Non-pigmented ciliary epithelial cell (primary cell): ENCODE measurements at places on chromosomes 11 and 22.
A peak's percentile ranks its signal among the peaks of the same experiment; 100 is the strongest.

GRCh38 chr11:7281809-7282208, 30.1 kb downstream of the SYT9 start:
- no peak for DNase-seq

DNA sequence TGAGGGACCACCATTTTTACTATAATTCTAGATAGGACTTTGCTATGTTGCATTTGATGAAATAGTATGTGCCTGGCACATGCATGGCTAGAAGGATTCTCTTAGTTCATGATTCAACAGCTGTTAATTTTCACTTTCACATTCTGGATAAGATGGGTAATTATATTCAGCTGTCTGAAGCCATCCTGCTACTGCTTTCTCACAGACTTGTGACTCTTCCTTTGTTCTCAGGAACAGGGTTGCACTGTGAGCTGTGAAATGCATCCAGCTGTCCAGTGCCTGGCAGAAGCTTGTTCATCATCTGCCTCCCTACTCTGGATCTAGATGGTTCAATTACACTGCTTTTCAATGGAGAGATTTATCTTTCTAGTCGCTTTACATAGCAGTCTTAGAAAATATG, 610.1 kb upstream of the ANO5 start:
- DNase-seq, result no peak

GRCh38 chr22:33562501-33562900, 357.8 kb downstream of the LARGE1 start:
- no peak for DNase-seq

DNA sequence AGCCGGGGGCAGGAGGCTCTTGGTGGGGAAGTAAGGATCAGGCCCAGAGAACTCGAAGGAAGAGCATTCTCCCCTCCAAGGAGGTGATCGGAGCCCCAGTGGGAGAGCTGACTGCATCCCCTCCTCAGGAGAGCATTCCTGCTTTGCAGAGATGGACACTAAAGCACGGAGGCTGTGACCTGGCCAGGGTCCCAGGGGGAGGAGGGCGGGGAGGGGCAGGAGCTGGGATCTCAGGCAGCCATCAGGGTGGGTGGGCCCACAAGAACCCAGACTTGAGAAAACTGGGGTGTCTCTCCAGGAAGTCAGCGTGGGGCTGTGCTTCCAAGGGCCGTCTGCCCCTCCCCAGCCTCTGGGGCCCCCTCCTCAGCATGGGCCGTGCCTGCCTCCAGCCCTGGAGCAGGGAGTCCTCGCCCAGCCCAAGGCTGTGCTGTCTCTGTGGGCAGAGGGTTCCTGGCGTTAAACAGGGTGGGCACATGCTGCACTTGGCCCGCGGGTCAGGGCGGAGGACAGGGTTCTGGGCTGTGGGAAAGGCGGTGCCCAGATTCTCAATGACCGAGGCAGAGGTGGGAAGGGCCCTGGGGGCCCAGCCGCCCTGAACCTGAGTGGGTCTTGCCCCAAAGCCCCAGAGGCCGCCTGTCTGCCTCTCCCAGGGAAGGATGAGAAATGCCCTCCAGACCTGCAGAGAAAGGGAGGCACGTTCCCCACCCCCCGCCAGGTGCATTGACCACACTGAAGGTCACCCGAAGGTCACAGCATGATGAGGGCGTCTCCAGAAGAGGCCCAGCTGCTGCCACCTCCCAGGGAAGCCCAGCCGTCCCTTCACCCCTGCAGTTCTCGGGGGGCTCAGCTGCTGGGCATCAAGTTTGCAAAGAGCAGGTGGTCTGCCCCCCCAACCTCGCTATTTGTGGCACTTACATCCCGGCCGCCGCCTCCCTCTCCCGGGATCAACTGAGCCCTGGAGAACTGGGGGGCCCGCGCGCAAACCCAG, 643 bp downstream of the CEND1 start:
- DNase-seq, result no peak

GRCh38 chr11:38305682-38306081, 1707.6 kb upstream of the RAG2 start:
- no peak for DNase-seq

- no peak for DNase-seq
Measured at GRCh38 chr11:112884012-112884767, 77.0 kb upstream of the NCAM1 start.

DNA sequence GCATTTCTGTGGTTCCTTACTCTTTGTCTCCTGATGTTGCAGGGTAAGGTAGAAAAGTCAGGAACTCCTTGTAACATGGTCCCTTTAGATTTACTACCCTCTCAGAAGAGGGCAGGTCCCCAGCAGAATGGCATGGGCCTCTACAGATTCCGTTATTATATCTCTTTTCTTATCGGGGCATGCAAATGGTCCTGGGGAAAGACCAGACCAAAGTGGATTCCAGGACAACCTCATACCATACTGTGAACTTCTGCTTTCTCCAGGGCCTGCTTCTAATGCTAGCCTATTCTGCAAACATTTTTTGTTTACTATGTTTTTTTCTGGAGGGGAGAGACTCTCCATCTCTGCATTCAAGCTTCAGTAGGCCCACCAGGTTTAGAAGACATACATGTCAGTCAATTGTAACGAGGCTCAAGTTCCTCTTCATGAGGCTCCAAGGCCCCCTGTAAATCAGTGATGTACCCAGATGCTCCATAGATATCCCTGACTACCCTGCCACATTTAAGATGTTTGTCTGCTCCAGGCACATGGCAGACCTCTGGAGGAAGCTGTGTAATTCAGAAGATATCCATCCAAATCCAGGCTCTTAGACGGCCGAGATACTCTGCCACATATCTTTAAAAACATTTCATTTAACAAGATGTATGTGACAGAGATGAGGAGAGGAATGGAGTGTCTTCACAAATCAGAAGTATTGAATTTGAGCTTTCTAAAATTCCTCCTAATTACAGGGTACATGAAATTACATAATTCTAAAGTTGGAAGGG, 8.5 kb upstream of the ME3 start:
- no peak for DNase-seq

DNA sequence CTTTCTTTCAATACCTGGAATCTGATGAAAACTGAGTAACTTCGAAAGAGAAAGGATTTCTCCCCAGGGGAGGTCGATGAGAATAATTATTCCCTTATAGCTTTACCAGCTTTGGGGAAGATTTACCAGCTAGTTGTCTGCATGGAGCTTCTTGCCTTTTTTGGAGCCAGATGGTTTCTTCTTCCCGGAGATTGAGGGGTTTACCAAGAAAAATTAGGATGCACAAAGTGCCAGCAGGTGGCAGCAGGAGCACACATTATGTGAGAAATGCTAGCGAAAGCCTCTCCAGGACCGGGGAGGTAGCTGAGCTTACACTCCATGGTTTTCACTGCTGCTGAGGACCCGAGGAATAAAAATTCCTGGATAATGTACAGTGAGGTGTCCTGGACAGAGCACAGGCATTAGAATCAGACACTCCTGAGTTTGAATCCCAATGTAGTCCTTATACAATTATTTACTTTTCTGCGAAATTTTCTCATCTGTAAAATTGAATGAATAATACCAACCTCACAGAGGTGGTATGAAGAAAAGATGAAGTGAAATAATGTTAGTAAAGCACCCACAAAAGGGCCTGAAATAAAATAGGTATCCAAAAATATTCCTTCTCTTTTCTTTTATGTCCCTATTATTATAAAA, 46.0 kb upstream of the PARVA start:
- DNase-seq, result peak; percentile 61

GRCh38 chr22:48702573-48703264, 1125.0 kb downstream of the BRD1 start:
- DNase-seq, result no peak

- DNase-seq, result no peak
Measured at GRCh38 chr22:28488825-28489224, 190.8 kb downstream of the TTC28 start.

DNA sequence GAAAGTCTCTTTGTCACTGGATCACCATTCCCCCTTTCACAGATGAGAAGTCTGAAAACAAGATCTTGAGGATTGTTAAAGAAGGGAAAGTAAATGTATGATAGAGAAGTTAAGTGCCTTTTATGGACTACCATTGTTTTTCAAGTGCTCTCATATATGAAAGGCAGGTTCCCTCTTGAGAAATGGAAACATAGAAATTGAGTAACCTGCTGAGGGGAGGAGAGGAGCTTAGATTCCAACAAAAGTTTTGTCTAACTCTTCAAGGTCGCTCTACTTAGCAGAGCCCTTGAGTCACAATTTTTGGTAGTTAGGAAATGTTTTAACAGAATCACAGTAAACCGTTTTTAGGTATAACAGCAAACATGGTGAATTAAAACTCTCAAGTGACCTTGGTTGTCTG, 80.1 kb downstream of the SVIP start:
- DNase-seq, result no peak

- DNase-seq, result no peak
Measured at GRCh38 chr11:67195971-67196456, 70.3 kb upstream of the GRK2 start.

DNA sequence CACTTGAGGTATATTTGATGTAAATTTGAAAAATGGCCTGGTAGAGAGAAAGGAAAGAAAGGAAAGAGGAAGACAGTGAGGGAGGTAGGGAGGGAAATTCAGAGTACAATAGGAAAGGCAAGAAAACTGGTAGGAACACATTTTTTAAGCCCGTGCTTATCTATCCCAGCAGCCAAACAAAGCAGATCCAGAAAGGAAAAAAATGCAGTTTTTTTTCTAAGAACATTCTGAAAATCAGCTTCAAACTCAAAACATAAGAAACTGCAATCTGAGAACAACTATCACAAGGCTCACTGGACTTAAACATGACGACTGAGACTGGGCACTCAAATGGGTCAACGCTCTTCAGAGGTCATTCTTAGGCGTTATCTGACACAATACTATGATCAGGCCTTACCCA, 408.3 kb upstream of the DDI1 start:
- DNase-seq, result no peak

DNA sequence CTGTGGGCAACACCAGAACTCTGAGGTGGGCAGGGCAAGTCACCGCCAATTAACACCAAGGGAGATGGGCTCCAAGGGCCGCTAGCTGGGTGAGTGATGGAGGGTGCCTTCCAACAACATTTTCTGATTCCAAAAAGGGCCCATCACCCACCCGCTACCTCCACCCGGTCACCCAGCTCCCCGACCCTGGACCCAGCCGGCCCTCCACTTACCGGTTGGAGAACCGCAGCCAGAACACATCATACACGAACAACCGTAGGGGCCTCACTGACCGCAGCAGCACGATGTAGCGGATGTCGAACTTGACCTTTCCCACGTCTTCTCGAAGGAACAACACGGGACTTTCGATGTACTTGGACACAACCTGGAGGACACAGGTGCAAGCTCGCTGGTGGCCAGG, 14.7 kb downstream of the TTLL12 start:
- no peak for DNase-seq

DNA sequence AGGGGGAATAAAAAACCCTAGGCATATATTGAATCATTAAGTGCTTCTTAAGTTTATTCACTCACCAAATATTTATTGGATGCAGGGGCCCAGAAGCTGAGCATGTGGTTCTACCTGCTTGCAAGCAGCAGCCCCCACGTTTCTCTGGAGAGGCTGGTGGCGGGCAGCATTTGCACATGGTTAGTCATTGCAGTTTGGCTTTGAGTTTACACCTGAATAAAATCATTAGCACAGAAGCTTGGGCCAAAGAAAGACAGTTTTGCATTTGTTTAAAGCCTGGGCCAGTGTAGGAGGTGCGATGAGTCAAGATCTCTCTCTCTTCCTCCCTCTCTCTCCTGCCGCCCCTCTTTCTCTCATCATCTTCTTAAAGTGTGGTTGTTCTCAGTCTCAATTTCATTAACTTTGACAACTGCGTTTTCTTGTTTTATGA, 72.6 kb downstream of the C22orf31 start:
- DNase-seq, result no peak

DNA sequence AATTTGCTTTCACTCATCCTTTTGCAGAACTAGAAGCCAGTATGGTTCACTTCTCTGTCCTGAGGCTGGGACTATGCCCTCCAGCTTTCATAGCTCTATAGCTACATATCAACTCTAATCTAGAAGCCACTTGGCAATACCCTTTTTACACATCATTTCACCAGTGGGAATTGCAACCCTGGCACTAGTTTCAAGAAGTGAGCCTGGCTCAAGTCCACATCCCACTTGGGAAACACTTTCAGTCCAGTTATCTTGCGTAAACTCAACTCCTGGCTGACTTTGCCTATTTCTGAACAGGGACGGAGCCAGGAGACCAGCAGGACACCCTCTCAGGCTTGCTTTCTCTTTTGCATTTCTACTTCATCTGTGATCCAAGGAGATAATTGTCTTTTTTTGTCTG, 19.9 kb upstream of the FAT3 start:
- DNase-seq, result no peak

GRCh38 chr11:30310623-30311022, 12.3 kb upstream of the ARL14EP start:
- DNase-seq, result no peak

GRCh38 chr22:36199001-36199551, 2.5 kb downstream of the APOL4 start:
- no peak for DNase-seq

DNA sequence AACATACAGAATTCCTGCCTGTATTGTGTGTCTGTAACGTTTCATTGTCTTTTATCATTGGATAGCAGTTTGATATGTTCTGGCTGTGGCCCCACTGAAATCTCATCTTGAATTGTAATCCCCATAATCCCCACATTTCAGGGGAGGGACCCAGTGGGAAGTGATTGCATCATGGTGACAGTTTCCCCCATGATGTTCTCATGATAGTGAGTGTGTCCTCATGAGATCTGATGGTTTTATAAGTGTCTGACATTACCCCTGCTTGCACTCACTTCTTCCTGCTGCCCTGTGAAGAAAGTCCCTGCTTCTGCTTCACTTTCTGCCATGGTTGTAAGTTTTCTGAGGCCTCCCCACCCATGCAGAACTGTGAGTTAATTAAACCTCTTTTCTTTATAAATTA, 19.6 kb upstream of the MTMR2 start:
- no peak for DNase-seq

GRCh38 chr22:25833091-25833490, 91.1 kb downstream of the MYO18B start:
- no peak for DNase-seq

GRCh38 chr11:29231991-29232390, 784.8 kb downstream of the KCNA4 start:
- no peak for DNase-seq

DNA sequence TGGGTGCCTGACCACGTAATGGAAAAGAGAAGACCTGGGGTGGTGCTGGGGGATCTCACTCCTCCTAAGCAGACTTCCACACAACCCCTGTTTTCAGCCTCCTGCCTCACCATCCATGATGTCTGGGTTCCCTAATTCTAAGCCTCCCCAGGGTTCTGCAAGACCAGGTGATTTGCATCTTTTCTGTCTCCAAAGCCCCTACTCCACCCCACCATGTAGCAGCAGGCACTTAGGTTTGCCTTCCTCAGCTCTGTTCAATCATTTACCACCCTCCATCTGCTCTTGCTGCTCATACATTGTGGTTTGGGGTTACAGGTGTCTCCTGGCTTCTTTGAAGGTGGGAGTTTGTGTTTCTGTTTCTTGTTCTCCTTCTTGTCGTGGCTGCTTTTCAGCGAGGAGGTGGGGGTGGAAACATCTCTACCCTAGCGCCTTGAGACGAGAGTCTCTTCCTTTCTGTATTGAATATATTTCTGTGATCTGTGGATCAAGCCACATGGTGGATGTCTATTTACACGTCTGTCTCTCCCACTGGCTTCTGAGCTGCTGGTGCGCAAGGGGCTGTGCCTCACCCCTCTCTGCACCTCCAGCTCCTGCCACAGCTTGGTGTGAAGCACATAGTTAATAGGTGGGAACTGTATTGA, 6.6 kb upstream of the SSTR3 start:
- DNase-seq, result no peak

GRCh38 chr11:95884376-95884775, 39.5 kb downstream of the MTMR2 start:
- DNase-seq, result no peak

GRCh38 chr11:73330569-73331093, 22.6 kb downstream of the ARHGEF17 start:
- DNase-seq, result no peak

GRCh38 chr11:1691026-1691877, 5.7 kb upstream of the KRTAP5-6 start:
- DNase-seq, result no peak
